Activated CD4-positive, alpha-beta T cell treated with anti-CD3 and anti-CD28 coated beads, Interleukin-2, amount 50 U/mL, for 24 hours (primary cell): ENCODE measurements at places on chromosomes 6 and 20.

DNA sequence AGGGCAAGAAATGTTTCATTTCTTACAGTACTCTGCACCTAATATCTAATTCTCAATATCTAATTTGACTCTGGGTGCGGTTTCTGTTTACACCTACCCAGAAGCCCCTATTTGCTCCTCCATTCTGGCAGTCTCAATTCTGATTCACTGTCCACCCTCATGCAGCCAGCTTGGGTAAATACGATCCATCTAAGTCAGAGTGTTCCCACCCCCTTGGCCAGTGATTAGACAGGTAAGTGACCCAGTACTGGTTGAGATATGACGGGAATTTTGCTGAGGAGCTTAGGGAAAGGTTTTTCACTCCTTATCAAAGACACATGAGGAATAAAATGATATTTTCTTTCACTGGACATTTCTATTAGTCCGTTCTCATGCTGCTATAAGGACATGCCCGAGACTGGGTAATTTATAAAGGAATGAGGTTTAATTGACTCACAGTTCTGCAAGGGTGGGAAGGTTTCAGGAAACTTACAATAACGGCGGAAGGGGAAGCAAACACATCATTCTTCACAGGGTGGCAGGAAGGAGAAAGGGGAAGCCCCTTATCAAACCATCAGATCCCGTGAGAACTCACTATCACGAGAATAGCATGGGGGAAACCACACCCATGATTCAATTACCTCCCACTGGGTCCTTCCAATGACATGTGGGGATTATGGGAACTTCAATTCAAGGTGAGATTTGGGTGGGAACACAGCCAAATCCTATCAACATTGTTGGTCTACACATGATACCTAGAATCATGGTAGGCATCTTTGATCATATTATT is 29.4 kb downstream of the GLO1 start:
- DNase-seq, result no peak

DNA sequence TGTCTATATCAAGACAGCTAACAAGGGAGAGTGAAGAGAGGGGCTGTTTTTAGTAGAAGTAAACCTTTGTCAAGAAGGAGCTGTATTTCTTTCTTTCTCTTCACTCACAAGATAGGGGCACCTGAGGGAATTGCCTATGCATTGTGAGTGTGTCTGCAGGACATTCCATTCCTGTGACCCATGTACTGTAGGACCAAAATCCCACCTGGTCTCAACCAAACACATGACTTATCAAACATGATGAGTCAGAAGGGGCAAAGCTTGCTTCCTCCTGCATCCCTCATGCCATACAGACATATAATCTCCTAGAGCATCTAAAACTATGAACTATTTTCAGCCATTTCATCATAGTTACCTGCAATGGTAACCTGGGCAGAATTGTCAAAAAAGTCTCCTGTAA is 21.8 kb downstream of the PKHD1 start:
- DNase-seq, result no peak

DNA sequence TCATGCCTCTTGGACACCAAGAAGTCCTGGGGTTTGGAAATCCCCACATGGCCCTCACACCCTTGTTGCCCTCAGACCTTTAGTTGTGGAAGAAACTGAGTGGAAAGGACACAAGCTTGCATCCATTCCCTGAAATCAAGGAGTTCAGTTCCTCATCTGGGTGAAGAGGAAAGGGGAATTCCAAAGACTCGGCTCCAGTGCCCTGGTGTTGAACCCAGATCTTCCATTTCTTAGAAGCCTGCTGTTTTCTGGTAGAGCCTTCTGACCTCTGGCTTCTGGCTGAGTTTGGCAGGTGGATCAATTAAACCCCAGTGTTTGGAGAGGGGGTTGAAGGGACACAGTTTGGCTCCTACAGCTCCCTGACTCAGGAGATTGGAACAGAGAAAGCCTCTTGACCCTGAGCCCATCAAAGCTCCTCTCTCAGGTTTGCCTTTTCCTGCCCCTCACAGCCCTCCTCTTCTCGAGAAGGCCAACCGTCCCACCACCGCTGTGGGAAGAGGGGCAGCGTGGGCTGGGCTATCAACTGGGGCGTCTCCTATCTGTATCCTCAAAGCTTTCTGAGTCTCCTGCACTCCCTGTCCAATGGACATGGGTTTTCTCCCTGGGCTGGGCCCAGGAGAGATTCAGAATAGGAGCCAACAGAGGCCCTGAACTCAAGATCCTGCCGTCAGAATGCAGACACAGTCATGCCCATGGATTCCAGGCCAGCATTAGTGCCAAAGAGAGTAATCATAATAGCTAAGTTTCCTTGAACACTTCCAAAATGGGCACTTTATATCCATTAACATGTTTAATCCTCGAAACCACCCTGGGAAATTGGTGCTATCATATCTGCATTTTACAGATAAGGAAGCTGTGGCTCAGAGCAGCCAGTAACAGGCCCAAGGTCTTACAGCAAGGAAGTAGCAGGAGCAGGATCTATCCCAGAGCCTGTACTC is 146.2 kb downstream of the VEGFA start:
- DNase-seq, result no peak

- DNase-seq, result no peak
These were observed 377.6 kb downstream of the ESR1 start for GRCh38 chr6:152184917-152185574.
